T1000 (cell line): ENCODE measurements at places on chromosomes 7 and 10.

GRCh38 chr7:29637374-29637773 lies 73.7 kb downstream of the PRR15 start:
- no peak for DNase-seq

GRCh38 chr10:15624401-15625196 lies 95.1 kb downstream of the ITGA8 start:
- DNase-seq: no peak

- DNase-seq: no peak
Observed at GRCh38 chr10:80451132-80451531, 3.0 kb upstream of the TSPAN14 start.

DNA sequence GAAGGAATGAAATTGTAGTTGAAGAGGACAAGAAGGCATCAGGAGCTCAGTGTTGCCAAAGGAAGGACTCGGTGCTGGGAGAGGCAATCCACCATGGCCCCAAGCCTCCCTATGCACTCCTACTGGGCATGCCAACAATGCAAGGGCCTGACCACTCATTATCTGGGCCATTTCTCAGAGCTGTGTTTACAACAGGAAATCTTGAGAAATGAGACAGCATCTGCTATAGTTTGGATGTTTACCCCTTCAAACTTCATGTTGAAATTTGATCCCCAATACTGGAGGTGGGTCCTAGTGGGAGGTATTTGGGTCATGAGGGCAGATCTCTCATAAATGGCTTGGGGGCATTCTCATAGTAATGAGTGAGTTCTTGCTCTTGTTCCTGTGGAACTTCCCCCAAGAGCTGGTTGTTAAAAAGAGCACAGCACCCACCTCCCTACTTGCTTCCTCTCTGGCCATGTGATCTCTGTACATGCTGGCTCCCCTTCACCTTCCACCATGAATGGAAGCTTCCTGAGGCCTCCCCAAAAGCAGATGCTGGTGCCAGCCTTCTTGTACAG lies 50.8 kb upstream of the AOAH start:
- DNase-seq: peak; percentile 9

- no peak for DNase-seq
Observed at GRCh38 chr10:24133835-24134234, 75.1 kb upstream of the KIAA1217 start.

GRCh38 chr10:76088980-76089379 lies 657.6 kb downstream of the LRMDA start:
- no peak for DNase-seq

DNA sequence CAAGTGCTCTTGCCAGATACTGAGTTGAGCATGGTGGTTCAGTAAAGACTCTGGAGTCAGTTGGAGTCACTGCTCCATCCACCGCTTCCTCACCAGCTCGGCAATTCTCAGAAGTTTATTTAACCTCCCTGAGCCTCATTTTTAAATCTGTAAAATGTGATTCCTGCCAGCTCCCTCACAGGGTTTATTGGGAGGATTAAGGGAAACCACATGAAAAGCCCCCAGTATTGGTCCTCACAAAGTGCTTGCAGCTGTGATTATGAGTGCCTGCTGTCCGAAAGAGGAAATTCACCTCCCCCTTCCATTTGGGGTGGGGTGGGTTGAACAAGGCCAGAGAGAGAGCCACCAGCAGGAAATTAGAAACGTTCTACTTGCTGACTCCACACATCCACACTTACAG lies 99.0 kb downstream of the AOAH start:
- DNase-seq: peak; percentile 22

- no peak for DNase-seq
Observed at GRCh38 chr7:31796375-31796774, 109.4 kb downstream of the PPP1R17 start.

DNA sequence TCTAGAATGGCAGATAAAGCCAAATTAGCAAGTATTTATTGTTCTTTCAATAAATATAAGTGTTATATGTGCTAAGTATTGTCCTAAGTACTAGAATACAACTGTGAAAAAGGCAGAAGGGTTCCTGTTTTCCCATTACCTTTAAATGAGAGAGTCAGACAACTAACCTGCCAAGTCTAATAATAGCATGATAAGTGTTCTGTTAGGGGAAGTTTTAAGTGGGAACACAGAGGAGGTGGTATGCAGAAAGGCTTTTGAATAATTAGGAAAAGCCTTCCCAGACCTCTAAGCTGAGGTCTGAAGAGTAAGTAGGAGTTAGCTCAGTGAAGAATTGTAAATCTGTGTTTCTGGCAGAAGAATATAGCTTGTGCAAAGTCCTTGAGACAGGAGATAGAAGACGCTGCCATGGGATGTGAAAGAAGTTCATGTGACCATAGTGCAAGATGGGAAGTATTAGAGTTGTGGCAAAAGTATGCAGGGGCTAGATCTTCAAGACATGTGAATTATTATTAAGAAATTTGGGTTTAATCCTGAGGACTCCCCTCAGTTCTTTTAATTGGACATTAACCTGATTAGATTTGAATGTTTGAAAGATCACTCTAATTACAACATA lies 12.5 kb downstream of the SHOC2 start:
- DNase-seq: no peak

- DNase-seq: no peak
Observed at GRCh38 chr10:125451319-125451718, 231.6 kb downstream of the TEX36 start.

GRCh38 chr7:91085175-91085574 lies 179.1 kb upstream of the FZD1 start:
- DNase-seq: no peak

DNA sequence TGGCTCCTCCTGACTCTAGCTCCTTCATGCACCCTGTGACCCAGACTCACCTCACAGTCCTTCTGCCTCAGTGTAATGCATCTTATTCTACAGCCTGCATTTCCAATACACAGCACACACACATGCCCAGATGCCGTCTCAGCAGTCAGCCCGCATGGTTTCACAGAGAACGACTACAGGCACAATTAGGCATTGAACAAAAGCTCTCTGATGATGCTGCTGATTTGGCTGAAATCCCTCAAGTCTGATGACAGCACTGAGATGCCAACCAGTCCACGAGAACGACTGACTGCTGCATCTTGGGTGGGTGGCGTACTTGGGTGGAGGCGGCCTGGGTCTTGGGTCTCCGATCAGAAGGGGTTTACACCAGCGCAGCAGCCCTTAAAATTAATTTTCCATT lies 200.4 kb downstream of the TAX1BP1 start:
- DNase-seq: no peak

GRCh38 chr10:34681933-34682332 lies 133.2 kb downstream of the PARD3 start:
- DNase-seq: no peak

- DNase-seq: no peak
Observed at GRCh38 chr7:141701489-141702046, 398 bp downstream of the DENND11 start.

DNA sequence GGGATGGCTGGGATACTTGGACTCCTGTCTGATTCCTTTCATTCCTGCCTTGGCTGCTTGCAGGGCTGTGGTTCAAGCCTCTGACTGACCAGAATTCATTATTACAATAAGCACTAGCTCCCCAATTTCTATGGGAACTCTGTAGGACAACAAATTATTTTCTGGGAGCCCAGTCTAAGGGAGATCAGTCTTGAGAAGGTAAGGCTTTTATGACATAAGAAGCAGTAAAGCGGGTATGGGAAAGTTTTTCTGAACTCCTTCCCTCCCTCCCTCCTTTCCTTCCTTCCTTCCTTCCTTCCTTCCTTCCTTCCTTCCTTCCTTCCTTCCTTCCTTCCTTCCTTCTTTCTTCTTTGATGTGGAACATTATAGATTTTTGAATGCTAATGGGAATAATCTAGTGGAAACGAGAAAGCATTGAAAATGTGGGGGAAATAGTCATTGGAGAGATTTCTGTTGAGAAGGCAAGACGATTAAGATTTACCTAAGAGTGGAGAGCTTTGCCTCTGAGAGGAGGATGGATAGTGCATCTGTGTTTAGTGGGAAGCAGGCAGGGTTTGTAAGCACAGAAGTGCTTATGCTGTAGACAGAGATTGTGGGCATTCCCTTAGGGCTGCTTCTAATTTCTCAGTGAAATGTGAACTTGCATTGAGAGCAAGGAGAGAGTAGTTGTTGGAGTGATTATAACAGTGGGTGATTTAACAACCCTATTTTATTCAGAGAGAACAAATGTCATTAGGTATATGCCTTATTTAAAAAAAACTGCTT lies 201.5 kb downstream of the DNAJB9 start:
- DNase-seq: no peak

DNA sequence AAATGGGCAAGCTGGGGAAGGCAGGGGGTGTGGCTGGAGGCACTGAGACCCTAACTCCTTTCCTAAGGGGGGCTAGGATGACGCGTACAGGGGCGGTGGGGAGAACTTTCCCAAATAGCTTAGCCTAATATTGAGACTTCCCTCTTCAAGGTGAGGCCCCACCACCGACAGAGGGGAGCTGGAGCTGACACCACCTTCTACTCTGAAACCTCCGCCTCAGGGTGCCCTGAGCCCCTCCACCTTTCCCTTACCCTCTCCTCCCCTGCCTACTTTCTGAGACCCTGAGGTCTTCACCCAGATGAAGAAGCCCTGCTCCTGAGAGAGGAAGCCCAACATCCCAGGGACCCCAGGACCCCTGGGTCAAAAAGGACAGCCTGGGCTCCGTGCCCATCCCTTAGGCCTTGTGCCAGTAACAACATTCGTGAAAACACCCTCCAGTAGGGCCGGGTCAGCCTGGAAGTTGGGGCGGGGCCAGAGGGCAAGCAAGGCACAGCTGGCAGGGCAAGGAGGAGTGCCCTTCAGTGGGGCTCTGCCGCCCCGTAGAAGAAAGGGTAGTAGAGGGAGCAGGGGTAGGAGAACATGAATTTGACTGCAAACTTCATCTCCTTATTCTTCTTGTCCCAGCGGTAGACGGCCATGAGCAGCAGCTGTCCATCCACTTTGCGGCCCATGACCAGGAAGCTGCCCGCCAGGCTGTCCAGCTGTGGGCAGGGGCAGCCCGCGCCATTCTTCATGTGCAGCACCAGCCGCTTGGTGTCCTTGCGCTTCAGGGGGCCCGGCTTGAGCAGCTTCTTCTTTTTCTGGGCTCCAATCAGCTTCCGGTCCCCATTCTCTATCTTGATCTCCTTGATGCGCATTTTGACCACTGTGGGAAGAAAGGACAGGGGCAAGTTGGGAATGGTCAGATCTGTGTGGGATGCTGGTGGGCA lies 4.5 kb downstream of the SFRP5 start:
- no peak for DNase-seq

- no peak for DNase-seq
Observed at GRCh38 chr7:119900996-119901672, 371.8 kb upstream of the KCND2 start.

DNA sequence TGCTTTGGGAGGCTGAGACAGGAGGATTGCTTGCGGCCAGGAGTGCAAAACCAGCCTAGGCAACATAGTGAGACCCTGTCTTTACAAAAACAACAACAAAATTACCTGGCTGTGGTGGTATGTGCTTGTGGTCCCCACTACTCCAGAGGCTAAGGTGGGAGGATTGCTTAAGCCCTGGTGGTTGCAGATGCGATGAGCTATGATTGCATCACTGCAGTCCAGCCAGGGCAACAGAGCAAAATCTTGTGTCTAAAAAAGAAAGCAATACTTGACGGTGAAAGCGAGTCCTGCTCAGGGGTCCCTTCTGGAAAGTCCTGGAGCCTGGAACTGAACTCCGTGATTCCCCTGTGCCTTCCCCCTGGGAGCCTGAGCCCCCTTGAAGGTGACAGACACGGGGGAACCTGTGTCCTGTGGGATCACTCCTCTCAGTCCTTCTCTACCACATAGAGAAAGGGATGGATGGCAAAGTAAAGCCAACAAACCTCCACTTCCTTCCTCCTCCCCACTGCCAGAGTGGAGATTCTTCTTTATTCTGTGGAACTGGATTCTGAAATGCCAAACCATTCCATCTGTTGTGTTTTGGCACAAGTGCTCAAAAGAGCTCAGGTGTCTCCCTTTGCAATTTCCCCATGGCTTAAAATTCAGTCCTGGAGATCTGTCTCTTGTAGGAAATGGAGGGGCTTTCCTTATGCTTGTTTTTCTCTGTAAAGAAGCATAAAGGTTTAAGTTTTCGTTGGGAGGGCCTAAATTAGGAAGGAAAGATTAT lies 50.6 kb downstream of the KIAA1217 start:
- no peak for DNase-seq

- no peak for DNase-seq
Observed at GRCh38 chr10:110009736-110010475, 2.1 kb downstream of the ADD3 start.

DNA sequence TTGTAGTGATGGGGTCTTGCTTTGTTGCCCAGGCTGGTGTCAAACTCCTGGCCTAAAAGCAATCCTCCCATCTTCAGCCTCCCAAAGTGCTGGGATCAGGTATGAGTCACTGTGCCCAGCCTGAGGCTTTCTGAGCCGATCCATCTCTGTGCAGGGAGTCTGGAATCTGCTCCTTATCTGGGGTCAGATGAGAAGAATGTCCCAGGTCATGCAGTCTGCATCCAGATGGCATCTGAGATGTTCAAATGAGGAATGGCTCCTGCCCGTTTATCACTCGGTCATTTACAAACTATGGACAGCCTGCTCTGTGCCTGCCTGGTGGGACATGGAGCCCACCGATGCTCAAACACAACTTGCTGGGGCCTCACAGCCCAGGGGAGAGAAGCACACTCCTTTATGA lies 11.1 kb upstream of the SLC18A3 start:
- DNase-seq: no peak

GRCh38 chr10:109126541-109126940 lies 796.8 kb downstream of the XPNPEP1 start:
- DNase-seq: no peak

DNA sequence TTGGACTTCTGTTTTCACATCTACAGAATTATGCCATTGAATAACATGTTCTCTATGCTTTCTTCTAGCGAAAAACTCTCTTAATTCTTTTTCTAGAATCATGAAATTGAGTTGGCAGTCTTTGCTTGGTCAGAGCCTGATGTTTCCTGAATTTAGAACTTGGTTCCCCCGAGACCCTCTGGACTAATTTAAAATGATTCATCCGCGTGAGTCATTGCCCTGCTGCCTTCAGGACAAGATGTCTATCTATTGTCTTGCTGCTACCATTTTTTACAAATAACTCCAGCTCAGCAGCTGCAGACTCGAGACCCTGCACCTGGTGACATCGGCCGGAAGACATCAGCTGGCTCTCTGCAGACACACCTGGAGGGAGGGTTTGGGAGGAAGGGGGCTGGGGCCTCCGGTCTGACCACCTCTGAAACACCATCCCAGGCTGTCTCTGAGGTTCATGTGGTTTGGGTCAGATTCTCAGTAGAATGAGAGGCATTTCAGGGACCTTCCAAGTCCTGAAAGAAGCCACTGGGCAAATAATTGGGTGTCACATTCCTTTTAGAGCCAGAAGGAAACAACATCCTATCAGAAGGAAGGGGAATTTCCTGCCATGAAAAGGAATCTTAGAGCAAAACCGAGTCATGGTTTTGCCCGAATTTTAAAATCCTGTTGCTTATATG lies 20.9 kb upstream of the KLF6 start:
- DNase-seq: peak; percentile 20

DNA sequence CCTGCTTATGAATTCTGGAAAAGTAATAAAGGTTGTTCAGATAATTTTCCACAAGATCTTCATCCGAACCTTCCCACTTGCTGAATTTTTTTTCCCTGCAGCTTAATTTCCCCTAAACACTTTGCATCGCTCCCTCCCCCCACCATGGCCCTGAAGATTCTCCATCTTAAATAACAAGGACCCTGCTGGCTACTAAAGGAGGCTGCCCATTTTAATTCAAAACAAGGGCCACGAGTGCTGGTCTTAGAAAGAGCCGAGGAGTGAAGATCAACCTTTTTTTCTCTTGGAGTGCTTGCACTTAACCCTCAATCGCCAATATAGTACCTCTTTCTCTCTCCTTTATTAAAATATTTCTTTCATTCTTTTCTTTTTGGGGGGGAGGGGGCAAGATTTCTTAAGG lies 9.2 kb upstream of the SP8 start:
- DNase-seq: no peak

- peak; percentile 78 for DNase-seq
Observed at GRCh38 chr10:72272689-72273409, 875 bp upstream of the DDIT4 start.
